GM12878 (cell line): ENCODE measurements at places on chromosomes 7 and 10. TPM values are rescaled to one million over a fixed set of nuclear protein-coding genes. Genes with fewer than 3 reads are reported as not detected.

GRCh38 chr7:22481726-22482125, 18.3 kb downstream of the STEAP1B start:
- no peak overlapping the region for H3K4me3 ChIP-seq
- H3K27me3 ChIP-seq = no peaks in the 10 kb centered on the region
- H3K36me3 ChIP-seq = no peaks in the 10 kb centered on the region

GRCh38 chr10:69772933-69773704, 28.6 kb upstream of the COL13A1 start:
- no peak overlapping the region for H3K4me3 ChIP-seq
- no peaks in the 10 kb centered on the region for H3K4me1 ChIP-seq
- H3K27ac ChIP-seq = no peak overlapping the region
- H3K27me3 ChIP-seq = no peaks in the 10 kb centered on the region; the same call in 1 of the 2 replicates
- DNase-seq = no peak
- no peaks in the 10 kb centered on the region for H3K36me3 ChIP-seq

DNA sequence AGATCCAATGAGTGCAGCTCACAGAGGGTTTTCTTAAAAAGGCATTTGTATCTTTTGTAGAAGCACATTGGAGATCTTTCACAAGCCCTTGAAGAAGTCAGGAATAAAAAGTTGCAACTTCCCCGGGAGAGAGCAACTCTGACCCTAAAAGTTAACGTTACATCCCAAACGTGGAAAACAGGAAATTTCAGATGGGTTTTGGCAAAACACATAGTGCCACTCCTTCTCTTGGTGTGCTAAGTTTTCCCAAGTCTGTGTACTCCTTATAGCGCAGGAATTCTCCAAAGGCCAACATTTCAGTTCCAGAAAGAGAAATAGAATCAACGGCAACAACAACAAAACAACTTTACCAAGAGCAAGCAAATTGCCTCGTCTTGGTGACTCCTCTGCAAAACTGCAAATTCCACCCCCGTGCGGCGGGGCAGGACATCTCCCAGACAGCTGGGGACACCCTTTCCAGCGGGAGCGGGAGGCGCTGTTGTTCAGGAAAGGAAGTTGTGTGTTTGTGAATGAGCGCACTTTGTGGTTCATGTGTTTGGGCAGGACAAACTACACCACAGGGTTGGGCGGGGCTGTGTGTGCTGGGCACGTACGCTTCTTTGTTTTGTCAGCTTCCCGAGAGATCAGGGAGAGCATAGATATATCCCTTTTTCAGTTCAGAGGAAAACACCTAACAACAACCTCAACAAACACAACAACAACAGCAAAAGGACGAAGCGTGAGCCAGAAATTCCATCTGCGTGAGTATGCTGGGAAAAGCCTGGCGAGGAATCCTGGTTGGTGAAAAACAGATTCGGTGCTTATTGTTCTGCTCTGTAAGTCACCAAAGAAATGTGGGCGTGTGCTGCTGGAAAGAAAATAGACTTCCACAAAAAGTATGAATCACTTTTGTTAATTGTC, 294.7 kb upstream of the PITRM1 start:
- no peaks in the 10 kb centered on the region for H3K27me3 ChIP-seq
- no peak for DNase-seq
- no peak overlapping the region for H3K4me3 ChIP-seq
- no peaks in the 10 kb centered on the region for H3K36me3 ChIP-seq

DNA sequence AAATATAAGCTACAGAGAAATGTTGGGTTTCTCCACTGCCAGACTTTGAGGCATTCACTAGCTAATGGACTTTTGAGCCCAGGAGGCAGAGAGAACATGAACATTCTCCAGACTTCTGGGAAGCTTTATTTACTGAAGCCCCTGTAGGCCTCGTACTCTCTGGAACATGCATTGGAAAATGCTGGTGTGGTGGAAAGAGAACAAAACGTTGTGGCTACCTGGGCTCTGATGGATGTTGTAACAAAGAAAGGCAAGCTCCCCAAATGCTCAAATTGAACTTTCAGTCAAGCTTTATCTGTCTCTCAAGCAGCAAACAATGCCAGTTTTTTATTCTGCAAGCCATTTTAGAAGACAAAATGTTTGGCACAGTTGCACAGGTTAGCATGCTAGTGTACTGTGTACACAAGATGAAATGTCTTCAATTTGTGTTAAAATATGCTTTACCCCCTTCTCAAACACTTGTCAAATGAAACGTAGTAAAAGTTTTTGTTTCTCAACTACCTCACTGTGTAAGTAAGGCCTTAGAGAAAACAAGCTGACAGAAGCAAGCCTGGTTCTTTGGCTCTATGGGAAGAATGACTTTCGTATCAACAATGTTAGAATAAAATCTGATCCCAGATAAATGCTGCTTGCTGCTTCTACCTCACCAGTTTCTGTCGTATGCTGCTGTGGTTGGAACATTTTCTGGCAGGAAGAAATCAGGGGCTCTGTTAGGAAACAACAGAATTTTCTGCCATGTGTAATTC, 71.0 kb upstream of the CC2D2B start:
- DNase-seq = no peak
- H3K27me3 ChIP-seq = no peaks in the 10 kb centered on the region
- peak overlapping the region; percentile 98 for H3K27ac ChIP-seq
- H3K36me3 ChIP-seq = peaks cover 21% of the 10 kb centered on the region; the same call in 1 of the 2 replicates
- peaks cover 87% of the 10 kb centered on the region for H3K4me1 ChIP-seq

DNA sequence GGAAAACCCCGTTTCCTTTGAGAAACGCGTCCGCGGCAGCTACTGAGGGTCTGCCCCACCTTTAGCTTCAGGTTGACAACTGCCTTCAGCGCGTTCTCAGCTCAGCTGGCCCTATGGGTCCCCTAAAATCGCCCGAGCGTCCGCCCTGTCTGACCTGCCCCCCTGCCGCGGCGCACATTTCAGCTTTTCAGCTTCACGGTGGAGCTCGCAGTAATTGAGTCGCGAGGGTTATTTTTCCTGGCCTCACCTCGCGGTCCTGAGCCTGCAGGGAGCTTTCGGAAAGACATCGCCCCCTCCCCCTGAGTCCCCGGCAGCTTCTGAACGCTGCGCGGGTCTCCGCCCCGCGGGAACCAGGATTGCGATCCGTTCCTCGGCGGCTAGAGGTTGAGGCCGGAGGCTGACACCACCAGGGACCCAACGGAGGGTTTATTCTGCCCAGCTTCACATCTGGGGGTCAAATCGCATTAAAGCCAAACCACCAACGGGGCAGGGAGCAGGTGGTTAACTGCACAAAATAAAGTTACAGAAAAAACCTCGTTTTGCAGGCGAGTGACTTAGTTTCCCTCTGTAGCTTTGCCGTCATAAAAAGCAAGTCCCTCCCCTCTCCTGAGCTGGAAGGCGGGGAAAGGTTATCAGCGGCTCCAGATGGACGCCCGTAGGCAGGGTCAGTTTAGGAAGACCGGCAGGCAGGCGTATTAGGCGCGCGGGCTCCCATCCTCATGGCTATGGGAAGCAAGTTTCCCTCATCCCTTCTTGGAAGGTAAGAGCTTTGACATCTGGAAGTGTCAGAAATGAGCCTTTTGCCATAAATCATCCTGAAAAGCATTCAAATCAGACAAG, 11.0 kb downstream of the TWIST1 start:
- no peak for DNase-seq
- H3K4me3 ChIP-seq = no peak overlapping the region
- H3K27ac ChIP-seq = no peak overlapping the region
- peaks cover 14% of the 10 kb centered on the region for H3K27me3 ChIP-seq
- no peaks in the 10 kb centered on the region for H3K36me3 ChIP-seq

- H3K4me3 ChIP-seq = no peak overlapping the region
- no peaks in the 10 kb centered on the region for H3K36me3 ChIP-seq
- no peak overlapping the region for H3K27ac ChIP-seq
- no peak for DNase-seq
- H3K4me1 ChIP-seq = no peaks in the 10 kb centered on the region
Observed at GRCh38 chr7:104217620-104218019, 9.8 kb upstream of the ORC5 start.

- H3K36me3 ChIP-seq = peaks cover 18% of the 10 kb centered on the region
- H3K4me1 ChIP-seq = no peaks in the 10 kb centered on the region
- DNase-seq = no peak
- no peak overlapping the region for H3K4me3 ChIP-seq
- no peaks in the 10 kb centered on the region for H3K27me3 ChIP-seq
Observed at GRCh38 chr10:92656266-92656961, 33.3 kb upstream of the HHEX start.

DNA sequence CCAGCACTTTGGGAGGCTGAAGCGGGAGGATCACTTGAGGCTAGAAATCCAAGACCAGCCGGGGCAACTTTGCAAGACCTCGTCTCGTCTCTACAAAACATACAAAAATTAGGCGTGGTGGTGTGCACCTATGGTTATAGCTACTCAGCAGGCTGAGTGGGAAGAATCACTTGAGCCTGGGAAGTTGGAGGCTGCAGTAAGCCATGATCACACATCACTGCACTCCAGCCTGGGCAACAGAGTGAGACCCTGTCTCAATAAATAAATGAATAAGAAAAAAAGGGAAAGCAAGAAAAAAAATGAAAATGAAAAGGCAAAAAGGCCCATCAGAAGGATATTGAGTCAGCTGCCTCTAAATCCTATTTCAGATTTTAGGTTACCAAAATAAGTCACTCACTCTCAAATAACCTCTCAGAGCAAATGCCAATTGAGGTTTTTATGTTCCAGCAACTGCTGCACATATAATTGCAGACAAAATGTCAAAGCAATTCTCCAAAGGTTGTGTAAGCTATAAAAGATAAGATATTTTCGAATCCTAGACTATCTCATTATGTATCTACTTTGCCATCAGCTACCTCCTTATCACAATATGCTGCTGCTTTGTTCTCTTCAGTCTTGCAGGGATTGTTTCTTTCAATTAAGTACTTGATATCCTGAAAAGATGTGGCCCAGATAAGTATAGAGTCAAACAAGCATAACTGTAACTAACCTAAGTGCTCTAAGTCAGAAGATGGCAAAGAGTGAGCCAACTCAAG, 4.7 kb downstream of the BAZ1B start:
- no peaks in the 10 kb centered on the region for H3K27me3 ChIP-seq
- H3K4me3 ChIP-seq = peak overlapping the region; percentile 23; the same call in 1 of the 2 replicates
- DNase-seq = no peak
- peaks cover 5% of the 10 kb centered on the region for H3K4me1 ChIP-seq

- H3K27ac ChIP-seq = peak overlapping the region; percentile 58
- H3K36me3 ChIP-seq = peaks cover 2% of the 10 kb centered on the region
- DNase-seq = peak; percentile 31
- no peaks in the 10 kb centered on the region for H3K27me3 ChIP-seq
Observed at GRCh38 chr10:49827297-49827696, 65.2 kb upstream of the OGDHL start.

DNA sequence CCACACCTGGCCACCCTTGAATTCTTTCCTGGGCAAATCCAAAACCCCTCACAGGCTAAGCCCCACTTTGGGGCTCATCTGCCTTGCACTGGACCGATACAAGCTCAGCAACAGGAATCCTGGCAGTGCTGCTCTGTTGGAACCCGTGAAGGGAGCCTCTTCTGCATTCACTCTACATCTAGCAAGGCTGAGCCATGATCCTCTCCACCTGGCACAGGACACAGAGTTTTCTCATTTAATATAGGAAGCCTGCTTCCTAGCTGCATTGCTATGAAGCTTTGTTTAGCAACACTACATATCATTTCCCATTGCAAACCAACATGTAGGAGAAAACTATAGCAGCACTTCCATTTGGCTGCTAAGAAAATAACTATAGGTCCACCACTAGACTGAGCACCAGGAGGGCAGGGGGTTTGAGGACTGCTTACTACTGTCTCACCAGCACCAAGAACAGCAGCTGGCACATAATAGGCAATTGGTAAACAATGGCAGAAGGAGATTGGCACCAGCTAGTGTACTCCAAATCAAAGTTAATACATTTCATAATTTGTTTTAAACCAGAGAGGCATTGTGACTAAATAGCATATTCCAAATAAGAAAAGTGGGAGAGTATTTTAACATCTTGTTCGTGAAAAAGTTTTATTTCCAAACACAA, 56.1 kb downstream of the CPVL start:
- no peak for DNase-seq
- H3K4me3 ChIP-seq = no peak overlapping the region
- no peaks in the 10 kb centered on the region for H3K36me3 ChIP-seq
- peaks cover 5% of the 10 kb centered on the region; the same call in 1 of the 2 replicates for H3K4me1 ChIP-seq
- H3K27ac ChIP-seq = no peak overlapping the region

DNA sequence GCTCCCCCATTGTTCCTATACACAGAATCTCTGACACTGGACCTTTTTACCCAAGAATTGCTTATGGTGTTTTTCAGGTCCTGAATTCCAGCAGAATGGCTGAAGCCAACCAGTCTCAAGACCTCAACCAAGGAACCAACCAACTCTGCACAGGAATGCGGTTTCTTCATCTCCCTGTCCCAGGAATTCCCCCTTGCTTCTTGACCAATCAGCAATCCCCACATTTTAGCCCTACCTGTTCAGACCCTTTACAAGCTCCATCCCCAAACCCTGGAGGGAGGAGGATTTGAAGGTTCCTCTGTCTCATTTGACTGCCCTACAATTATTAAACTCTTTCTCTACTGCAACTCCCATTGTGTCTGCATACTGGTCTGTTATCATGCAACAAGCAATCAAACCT, 35.5 kb downstream of the HIBADH start:
- H3K27ac ChIP-seq = no peak overlapping the region
- no peaks in the 10 kb centered on the region for H3K4me1 ChIP-seq
- DNase-seq = no peak
- no peaks in the 10 kb centered on the region for H3K27me3 ChIP-seq
- H3K36me3 ChIP-seq = no peaks in the 10 kb centered on the region

GRCh38 chr7:107396081-107396480, 73.8 kb upstream of the GPR22 start:
- no peaks in the 10 kb centered on the region for H3K27me3 ChIP-seq
- no peak for DNase-seq
- H3K36me3 ChIP-seq = no peaks in the 10 kb centered on the region
- no peak overlapping the region for H3K27ac ChIP-seq
- no peaks in the 10 kb centered on the region for H3K4me1 ChIP-seq

The HMX3 gene
- total RNA-seq = 54.6 and 60.5 TPM in 2 replicates

The PIK3CG gene
- 7.1 and 8.0 TPM in 2 replicates for total RNA-seq

The FANK1 gene
- not detected in 2 replicates for total RNA-seq

The SEMA3C gene
- 0.19 and 0.41 TPM in 2 replicates for total RNA-seq

The LIPK gene
- not detected in 2 replicates for total RNA-seq

The FKBP9 gene
- total RNA-seq = 5.6 and 6.6 TPM in 2 replicates
